ENCODE measurements at places on chromosomes 6 and 20. TPM values are rescaled to one million over a fixed set of nuclear protein-coding genes. Genes with fewer than 3 reads are reported as not detected.

DNA sequence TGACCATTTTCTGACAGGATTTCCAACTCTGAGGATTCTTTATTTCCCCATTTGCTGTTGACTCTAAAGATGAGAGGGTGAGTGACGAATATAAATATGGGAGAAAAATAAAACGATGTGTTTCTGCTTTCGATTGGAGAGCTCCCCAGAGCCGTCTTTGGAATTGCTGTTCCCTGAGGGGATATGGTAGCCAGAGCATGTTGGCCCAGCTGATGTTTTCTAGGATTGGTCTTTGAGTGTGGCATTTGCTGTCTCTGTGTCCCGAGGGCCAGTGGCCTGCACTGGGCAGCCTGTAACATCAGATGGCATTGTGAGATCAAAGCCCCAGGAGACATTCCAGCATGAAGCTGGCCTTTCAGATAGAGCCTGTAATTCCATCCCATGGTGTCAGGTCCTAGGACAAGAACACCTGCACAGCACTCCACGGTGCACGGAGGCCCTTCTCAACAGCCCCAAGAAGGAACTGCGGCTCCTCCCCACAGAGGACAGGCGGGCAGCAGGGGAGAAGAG lies 26.7 kb downstream of the PKIG start:
- peaks cover 3% of the 10 kb centered on the region for H3K36me3 ChIP-seq
- H3K4me3 ChIP-seq: no peak overlapping the region
- H3K4me1 ChIP-seq: peaks cover 4% of the 10 kb centered on the region
- DNase-seq: no peak
- no peaks in the 10 kb centered on the region for H3K27me3 ChIP-seq

GRCh38 chr6:36856277-36856676 lies 17.0 kb upstream of the CPNE5 start:
- H3K4me3 ChIP-seq: no peak overlapping the region
- no peaks in the 10 kb centered on the region for H3K27me3 ChIP-seq
- H3K36me3 ChIP-seq: peaks cover 27% of the 10 kb centered on the region
- DNase-seq: peak; percentile 14
- no peak overlapping the region for H3K27ac ChIP-seq
- peaks cover 2% of the 10 kb centered on the region for H3K4me1 ChIP-seq

- H3K27ac ChIP-seq: no peak overlapping the region
- no peak for DNase-seq
- no peaks in the 10 kb centered on the region for H3K4me1 ChIP-seq
- no peaks in the 10 kb centered on the region for H3K36me3 ChIP-seq
- H3K4me3 ChIP-seq: no peak overlapping the region
- H3K27me3 ChIP-seq: no peaks in the 10 kb centered on the region
Observed at GRCh38 chr6:150177952-150178520, 35.2 kb downstream of the PPP1R14C start.

DNA sequence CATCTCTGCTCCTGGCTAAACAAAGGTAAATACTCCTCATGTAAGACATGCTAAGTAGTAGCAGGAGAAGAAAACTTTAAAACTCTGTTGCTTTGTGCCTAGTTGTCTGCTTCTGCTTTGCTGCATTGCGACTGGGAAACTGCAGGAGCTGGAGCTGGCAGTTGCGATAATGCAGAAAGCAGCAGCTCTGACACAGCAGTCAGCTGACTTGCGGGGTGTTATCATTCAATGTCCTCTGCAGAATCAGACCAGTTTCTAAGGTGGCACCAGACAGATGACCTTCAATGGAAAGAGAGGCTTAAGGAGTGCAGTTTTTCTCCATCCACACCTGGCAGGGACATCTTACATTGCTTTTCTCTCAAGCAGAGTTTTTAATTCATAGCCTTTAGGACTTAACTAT lies 69.9 kb upstream of the SOX4 start:
- H3K4me3 ChIP-seq: no peak overlapping the region
- no peaks in the 10 kb centered on the region for H3K36me3 ChIP-seq
- H3K27ac ChIP-seq: no peak overlapping the region
- no peak for DNase-seq
- H3K4me1 ChIP-seq: no peaks in the 10 kb centered on the region

DNA sequence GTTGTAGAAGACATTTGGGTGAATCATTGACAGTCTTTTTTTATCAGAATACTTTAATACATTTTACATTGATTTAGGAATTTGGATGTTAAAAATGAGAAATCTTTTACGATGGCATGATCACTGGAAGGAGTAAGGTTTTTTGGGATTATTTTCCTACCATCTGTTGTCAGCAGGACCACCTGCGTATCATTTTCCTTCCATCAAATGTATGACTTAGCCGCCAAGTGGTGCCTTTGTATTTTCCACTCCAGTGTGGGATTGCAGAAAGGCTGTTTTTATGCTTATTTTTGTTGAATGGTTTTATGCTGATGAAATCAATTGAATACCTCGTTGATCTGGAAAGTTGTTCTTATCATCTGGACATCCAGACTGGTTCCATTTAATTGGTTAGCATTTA lies 35.8 kb downstream of the AKAP12 start:
- H3K4me3 ChIP-seq: no peak overlapping the region
- no peak for DNase-seq
- no peaks in the 10 kb centered on the region for H3K36me3 ChIP-seq

DNA sequence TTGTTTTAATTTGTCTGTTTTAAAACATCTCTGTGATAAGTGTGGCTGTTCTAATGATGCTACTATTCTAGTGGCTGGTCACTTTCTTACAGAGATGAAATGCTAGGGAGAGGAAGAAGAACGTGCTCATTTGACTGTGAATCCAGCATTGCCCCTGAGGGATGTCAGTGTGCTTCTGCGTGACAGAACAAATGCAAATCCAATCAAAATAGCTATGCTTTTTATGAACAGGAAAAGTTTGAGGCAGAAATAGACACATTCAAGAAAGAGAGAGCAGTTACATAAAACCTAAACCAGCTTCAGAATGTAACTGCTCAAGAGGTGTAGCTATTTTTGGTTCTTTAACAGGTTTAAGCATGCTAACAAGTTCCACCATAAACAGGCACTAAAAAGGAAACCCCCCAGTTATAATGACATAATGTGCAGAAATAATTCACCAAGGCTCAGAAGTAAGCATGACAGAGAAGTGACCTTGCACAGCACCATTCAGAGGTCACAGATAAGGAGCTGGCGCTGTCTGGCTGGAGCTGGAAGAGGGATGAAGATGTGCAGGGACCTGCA lies 385.3 kb downstream of the EPM2A start:
- no peaks in the 10 kb centered on the region for H3K36me3 ChIP-seq
- no peak for DNase-seq

- H3K4me3 ChIP-seq: no peak overlapping the region
- no peak overlapping the region for H3K27ac ChIP-seq
- no peak for DNase-seq
- H3K4me1 ChIP-seq: peaks cover 5% of the 10 kb centered on the region
Observed at GRCh38 chr20:50913690-50914375, 17.4 kb downstream of the ADNP start.

Gene HLA-G
- 2.7 TPM for total RNA-seq

Gene GMNN
- 106 TPM for total RNA-seq

Gene RIMS1
- 0.83 TPM for total RNA-seq

Gene TRIM15
- not detected for total RNA-seq

Gene MUCL3
- 0.20 TPM for total RNA-seq

Gene ZNF334
- total RNA-seq: 17.2 TPM

Gene FRMD1
- not detected for total RNA-seq

Gene INSM1
- total RNA-seq: 0.81 TPM

Gene LHFPL5
- not detected for total RNA-seq
